Right lobe of liver (tissue), 6 donors: ENCODE measurements at places on chromosomes 3 and 15. TPM values are rescaled to one million over a fixed set of nuclear protein-coding genes. Genes with fewer than 3 reads are reported as not detected.

Gene PAQR9
- 12.4 TPM for total RNA-seq

Gene SIDT1
- 0.26 TPM for total RNA-seq

Gene GTF2E1
- 8.9 TPM for total RNA-seq

DNA sequence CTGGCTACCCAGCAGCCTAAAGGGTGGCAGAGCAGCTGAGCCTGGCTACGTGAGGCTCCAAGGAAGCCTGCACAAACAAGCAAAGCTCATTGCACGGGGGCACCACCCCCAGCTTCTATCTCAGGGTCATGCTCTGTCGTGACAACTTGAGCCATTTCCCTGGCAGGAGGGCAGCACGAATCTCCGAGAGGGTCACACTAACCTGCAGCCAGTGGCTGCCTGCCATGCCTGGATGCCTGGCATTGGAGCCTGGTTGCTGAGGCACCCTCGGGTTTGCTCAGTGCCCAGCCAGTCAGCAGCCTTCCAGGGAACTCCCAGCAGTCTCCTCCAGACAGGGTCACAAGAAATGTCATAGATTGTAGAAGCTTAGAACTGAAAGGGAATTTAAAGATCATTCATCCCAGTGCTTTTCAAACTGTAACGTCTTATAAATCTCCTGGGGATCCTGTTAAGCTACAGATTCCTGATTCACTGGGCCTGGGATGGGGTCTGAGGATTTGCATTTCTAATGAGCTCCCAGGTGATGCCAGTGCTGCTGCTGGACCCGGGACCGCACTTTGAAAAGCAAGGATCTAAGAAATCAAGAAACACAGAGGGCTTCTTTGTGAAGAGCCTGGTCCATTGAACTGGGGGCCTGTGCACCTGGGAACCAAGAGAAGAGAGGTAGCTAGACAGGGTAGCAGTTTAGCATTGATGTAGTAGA lies 48.4 kb downstream of the TMEM266 start:
- no peak for DNase-seq
- H3K36me3 ChIP-seq: no peaks in the 10 kb centered on the region
- no peak overlapping the region for H3K27ac ChIP-seq
- H3K4me1 ChIP-seq: no peaks in the 10 kb centered on the region

DNA sequence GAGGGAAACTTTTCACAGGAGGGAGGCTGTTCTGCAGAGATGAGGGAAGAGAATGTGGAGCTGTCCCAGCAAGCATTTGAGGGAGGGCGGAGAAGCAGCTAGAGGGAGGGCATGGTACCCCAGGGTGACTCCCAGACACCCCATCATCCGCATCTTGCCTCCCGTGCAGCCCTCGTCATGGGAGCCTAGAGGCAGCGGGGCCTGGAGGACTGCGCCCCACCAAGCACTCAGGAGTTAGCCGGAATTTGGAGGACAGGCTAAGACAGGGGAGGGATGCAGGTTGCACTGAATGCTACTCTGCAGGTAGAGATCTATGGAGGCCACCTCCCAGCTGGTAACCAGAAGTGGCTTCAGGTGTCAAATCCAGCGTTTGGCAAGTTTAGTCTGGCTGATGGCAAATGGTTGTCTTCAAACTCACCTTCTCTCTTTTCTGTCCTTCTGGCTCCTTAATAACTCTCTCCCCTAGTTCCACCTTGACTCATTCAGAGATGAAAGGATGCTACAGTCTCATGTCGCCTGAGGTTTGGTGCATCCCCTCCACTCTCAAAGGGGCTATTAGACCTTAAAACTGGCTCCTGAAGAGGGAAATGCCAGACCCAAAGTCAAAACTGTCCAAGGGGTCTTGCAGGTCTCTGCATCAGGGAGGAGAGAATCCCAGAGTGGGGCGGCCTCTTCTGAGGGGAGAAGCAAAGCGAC lies 155.9 kb upstream of the TLE3 start:
- DNase-seq: no peak
- H3K27me3 ChIP-seq: no peaks in the 10 kb centered on the region
- no peak overlapping the region for H3K4me3 ChIP-seq

DNA sequence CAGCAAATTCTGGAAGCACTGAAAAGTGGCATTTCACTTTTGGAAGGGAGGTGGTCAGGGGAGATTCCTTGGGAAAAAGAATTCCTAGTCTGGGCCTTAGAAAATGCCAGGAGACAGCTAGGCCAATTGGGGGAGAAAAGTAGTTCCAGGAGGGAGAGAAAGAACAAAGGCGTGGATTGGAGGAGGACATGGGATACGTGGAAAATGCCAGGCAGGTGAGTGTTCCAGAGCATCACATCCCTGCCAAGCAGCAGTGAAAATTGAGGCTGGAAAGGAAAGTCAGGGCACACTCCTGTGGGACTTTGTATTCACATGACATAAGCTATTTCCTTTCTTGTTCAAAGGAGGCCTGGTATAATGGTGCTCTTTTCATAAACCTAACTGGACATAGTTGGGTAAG lies 134.5 kb upstream of the WNT5A start:
- no peaks in the 10 kb centered on the region for H3K27me3 ChIP-seq
- no peak overlapping the region for H3K4me3 ChIP-seq
- DNase-seq: no peak
- peaks cover 13% of the 10 kb centered on the region for H3K4me1 ChIP-seq

GRCh38 chr3:137335478-137335877 lies 377.7 kb downstream of the IL20RB start:
- no peak for DNase-seq
- H3K4me1 ChIP-seq: no peaks in the 10 kb centered on the region
- no peaks in the 10 kb centered on the region for H3K27me3 ChIP-seq
- no peaks in the 10 kb centered on the region for H3K36me3 ChIP-seq

GRCh38 chr3:30141927-30142326 lies 464.5 kb upstream of the TGFBR2 start:
- no peaks in the 10 kb centered on the region for H3K4me1 ChIP-seq
- H3K27me3 ChIP-seq: no peaks in the 10 kb centered on the region
- DNase-seq: no peak
- H3K4me3 ChIP-seq: no peak overlapping the region
- no peaks in the 10 kb centered on the region for H3K36me3 ChIP-seq

DNA sequence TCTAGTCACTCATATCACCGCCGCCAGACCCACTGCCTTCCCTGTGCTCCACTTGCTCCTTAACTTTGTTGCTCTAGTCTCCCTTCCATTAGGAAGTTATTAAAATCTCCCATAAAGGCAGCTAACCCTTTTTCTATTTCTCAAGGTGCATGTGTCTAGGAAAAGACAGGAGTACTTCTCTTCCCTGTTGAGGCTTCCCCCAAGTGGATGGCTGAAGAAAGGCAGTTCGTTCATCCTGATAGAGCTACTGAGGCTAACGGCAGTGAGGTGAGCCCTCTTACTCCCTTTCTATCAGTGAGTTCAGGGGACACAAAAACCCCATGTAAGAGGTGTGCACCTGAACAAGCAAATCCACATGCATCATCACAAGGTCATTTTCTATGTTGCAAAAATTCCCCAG lies 397.8 kb downstream of the IGSF11 start:
- H3K4me1 ChIP-seq: no peaks in the 10 kb centered on the region
- H3K27ac ChIP-seq: no peak overlapping the region
- H3K27me3 ChIP-seq: no peaks in the 10 kb centered on the region
- no peak for DNase-seq
- no peaks in the 10 kb centered on the region for H3K36me3 ChIP-seq

GRCh38 chr3:122168044-122168443 lies 15.4 kb upstream of the CASR start:
- H3K27ac ChIP-seq: no peak overlapping the region
- no peak for DNase-seq
- H3K4me3 ChIP-seq: no peak overlapping the region
- H3K36me3 ChIP-seq: no peaks in the 10 kb centered on the region
- no peaks in the 10 kb centered on the region for H3K27me3 ChIP-seq
- H3K4me1 ChIP-seq: no peaks in the 10 kb centered on the region
